NCI-H460 (cell line): ENCODE measurements at places on chromosomes 3 and 15.
A peak's percentile ranks its signal among the peaks of the same experiment; 100 is the strongest.

DNA sequence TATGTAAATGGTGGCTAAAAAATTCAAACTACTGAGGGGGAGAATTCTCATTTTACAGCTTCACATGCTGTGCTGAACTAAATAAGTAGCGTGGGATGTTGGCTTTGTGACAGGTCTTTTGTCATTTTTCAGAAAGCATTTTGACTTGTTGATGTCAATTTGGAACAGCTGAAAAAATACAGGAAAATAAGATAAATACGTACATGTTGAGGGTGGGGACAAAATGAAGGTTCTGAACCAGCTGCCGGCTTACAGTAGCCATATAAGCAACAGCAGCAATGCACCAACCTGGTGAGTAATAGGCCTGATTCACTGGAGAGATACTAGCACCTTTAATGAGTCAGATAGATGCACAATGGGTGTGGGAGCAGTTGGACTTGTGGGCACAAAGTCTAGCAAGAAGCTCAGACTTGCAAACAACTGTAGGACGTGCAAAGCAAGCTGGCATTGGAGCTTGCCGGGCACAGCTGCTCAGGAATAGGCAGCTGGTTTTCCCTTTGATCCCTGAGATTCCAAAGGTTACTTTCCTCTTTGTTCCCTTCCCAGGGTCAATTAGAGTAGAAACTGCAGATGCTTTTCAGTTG is 12.9 kb downstream of the B3GNT5 start:
- no peak for DNase-seq

- no peak for DNase-seq
Measured at GRCh38 chr3:159189994-159190669, 388.3 kb downstream of the MFSD1 start.

- no peak for DNase-seq
Measured at GRCh38 chr15:71823801-71824200, 13.4 kb downstream of the NR2E3 start.

GRCh38 chr3:55571913-55572312 is 84.8 kb upstream of the WNT5A start:
- DNase-seq, result no peak

- no peak for DNase-seq
Measured at GRCh38 chr3:143848704-143849103, 436 bp upstream of the SLC9A9 start.

DNA sequence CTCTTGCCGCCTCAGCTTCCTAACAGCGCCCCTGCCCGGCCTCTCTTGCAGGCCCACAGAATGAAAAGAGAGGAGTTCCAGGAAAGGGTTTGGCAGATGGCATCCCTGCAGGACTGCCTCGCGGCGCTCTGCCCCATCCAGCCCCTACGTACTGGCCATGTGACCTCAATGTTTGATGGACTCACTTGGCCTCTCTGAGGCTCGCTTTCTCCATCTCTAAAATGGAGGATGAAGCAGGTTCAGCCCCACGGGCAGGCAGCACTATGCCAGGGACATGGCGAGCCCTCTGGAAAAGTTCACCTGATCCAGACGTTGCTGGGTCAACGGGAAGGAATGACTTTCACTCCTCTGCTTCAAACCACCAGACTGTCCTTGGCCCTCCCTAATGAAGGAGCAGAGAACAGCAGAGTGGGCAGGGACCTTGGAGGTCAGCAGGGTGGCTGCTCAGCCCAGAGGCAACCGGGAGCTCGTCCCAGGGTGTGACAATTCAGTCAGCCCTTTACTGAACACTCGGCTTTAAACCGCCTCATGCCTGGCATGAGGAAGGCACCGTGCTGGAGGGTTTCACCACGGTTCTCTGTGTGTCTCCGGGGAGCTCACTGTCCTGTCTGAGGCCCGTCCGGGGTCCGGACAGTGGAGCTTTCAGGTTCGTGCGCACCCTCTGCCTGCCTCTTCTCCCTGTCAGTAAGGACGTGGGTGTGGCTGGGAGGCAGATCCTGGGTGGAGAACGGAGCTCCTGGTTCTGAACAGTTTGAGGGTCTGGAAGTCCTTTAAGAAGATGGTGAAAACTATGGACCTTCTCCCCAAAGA is 101.3 kb downstream of the LINGO1 start:
- DNase-seq, result no peak

GRCh38 chr3:138060792-138061191 is 50.8 kb downstream of the CLDN18 start:
- no peak for DNase-seq

DNA sequence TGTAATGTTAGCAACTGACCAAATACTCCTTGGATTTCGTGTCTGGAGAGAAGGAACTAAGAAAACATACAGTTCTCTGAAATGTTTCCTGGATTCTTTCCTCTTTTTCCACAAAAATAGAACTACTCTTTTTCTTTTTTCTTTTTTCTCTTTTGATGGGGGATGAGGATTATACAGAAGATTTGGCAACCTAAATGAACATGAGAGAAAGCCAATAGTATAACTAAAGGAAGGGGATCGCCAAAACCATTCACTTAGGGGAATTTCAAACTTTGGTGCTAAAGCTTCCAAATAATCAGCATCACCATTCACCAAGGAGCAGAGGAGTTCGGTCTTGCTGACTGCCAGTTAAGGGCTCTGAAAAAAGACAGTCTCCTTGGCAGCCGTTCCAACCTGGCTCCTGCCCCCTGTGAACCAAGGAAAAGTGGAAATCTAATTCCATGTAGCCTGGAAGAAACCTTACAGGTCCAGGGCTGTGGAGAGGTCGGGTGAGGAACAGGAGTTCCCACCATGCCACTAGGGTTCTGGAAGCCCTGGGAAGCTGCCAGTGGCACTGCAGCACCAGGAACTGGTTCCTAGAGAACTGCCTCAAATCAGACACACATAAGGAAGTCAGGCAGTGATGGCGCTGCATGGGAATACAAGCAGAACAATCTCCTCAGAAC is 176.9 kb downstream of the TNIK start:
- DNase-seq, result no peak

- no peak for DNase-seq
Measured at GRCh38 chr15:85383470-85384148, 3.2 kb downstream of the AKAP13 start.

DNA sequence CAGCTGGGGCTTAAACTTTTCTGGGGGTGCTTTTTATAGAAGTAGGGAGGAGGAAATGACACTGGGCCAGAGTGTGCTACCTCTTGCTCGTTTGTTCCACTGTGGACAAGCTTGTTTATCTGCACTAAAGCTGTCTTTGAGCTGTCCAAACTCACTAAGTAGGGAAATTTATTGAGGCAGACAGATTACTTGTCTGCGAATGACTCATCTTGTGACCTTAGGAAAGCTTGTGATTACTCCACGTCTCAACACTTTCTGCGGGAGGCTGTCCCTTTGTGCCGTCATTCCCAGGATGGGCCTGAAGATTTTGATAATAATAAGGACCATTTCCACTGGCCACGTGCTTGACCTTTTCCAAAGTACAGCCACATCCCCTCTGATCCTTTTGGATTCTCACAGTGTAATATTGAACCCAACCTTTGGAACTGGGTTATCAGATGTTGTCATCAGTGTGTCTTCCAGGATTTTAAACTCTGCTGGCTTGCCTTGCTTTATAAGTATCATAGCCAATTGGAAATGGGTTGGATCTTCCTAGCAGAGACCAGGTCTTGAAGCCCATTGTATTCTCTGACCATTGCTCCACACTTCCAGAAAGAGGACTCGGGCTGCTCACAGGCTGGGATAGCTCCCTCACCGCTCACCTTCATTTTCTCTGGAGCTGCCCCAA is 84.7 kb downstream of the AGBL1 start:
- DNase-seq, result no peak

DNA sequence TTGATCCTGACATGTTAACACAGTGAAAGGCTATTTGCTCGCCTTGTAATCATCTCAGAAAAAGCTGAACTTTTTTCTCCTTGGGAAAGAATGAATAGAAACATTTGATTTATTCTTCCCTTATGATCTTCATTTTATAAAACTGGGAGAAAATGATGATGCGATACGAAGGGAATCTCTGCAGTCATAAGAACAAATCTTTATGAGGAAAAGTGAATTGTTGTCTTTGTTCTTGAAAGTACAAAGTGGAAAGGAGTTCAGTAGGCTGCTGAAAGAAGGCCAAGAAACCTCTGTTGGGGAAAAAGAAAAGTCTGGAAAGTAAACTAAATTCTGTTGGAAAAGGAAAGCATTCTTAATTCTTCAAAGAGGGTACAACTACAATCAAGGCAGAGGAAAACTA is 248.8 kb downstream of the NSUN3 start:
- DNase-seq, result no peak

GRCh38 chr3:170997961-170998913 is 28.3 kb downstream of the SLC2A2 start:
- DNase-seq, result no peak

GRCh38 chr3:183064475-183064874 is 34.8 kb downstream of the MCCC1 start:
- no peak for DNase-seq

- DNase-seq, result peak; percentile 21
Measured at GRCh38 chr15:57213862-57214261, 162.4 kb upstream of the CGNL1 start.

DNA sequence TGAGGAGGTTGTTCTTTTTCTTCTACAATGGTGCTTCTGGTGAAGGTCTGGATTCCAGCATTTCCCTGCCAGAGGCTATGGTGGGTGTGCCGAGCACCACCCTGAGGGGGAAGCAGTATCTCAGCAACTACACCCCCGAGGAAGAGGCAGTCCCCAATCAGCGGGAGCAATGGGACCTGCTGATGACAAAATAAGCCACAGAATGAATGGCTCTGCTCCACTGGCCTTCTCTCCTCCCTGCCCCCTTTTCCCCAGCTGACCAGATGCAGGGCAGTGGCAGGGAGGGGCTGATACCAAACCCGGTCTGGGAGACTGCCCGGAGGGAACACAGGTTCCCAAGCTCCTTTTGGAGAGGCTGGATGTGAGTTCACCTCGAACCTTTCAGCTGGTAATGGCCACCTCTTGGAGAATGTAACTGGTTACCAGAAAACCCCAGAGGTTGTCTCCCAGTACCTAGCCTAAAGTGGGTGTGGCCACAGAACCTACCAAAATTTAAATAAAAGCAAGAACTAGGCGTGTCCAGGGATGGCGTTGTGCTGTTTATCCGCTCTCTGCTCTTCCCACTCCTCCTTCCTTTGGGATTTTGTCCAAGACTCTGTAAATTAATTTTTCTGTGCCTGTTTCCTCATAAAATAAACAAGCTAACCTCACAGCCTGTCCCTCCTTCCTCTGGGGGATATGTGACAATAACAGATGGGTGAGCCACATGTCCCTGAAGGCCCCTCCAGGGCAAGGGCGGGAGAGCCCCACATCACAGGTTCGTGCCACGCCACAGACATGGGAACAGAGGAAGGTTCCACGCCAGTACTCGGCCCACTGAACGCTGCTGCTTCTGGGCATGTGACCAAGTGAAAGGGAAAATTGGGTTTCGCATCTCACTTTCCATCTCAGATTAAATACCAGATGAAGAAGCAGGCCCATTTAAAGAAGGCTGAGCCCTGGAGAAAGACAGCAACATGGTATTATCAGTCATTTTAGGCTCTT is 35.1 kb upstream of the SPTBN5 start:
- DNase-seq, result peak; percentile 34
